ENCODE measurements at places on chromosomes 5 and 9.

GRCh38 chr9:88651682-88652633, 117.0 kb downstream of the NXNL2 start:
- DNase-seq, result peak; percentile 83

DNA sequence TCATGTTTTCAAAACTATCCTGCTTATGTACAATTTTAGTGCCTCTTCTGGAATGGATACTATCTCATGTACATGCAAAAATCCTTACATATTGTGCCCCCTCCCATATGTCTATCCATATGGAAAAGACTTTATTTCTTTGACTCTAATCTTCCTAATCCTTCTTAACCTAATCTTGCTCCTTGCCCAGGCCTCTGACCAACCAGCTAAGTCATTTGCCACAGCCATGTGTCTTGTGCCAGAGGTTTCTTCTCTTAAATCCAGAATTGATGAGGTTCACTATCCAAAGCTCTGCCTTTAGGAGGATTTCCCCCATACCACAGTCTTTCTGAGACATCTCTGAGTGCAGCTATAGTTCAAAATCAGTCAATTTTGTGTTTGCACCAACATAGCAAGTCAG, 68.9 kb upstream of the RNF180 start:
- DNase-seq, result no peak

- no peak for DNase-seq
Measured at GRCh38 chr5:83567741-83568140, 96.2 kb downstream of the VCAN start.

DNA sequence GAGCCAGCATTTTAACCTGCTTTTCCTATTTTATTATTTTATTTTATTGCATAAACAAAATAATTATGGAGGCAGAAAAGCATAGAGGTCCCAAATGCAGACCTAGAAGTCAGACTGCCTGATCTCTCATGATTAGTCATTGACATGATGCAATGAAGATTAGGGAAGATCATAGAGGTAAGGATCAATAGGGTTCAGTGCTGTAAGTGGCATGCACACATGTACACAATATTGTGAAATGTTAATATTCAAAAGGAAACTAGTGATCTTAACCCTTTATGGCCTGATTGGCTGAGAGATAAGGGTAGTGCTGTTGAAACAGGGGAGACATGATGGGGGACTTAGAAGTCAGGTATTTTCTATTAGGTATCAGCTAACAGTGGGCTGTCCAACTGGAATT, 1.1 kb upstream of the FRRS1L start:
- DNase-seq, result no peak

GRCh38 chr5:160310552-160311295, 1.6 kb downstream of the CCNJL start:
- DNase-seq, result peak; percentile 22

DNA sequence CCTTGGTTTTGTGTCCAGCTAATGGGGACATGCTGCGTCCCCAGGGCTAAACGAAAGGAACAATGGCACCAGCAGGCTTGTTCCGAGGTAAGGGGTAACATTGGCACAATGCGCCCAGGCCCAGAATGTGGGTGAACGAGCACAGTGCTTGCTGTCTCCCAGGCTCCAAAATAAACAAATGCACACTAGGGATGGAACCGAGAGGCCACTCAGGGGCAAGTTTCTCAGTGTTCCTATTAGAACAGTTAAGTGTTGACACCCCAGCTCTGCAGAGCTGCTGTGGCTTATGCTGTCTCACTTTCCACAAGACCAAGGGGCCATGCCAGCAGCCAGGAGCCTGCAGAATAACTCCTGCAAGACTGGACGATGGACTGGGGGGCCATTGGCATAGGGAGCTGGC, 492.4 kb downstream of the GADD45G start:
- DNase-seq, result no peak

DNA sequence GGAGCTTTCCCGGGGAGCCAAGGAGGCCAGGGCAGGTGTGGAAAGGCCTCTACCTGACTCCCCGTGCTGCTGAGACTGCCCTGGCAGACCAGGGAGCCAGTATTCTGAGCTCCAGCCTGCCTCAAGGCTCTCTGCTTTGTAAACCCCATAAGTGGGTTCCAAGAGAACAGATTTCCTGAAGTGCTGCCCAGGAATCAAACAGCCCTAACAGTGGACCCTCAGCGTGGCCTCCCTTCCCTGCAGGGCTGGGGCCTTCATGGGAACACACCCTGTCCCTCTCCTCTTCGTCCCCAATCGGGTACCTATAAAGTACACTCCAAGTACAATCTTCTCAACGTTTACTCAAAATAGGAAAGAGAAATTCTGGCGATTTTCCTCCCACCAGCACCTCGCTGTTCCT, 252.5 kb downstream of the FSTL4 start:
- no peak for DNase-seq

GRCh38 chr9:18473652-18474279, at the start of gene ADAMTSL1:
Gene ADAMTSL1, plus strand, starts transcription at chr9:18474153. Its CDS starts 80 bp downstream, at chr9:18474233.
- DNase-seq, result no peak

GRCh38 chr9:33221568-33221884, 18.4 kb upstream of the SPINK4 start:
- DNase-seq, result no peak

- DNase-seq, result no peak
Measured at GRCh38 chr5:150108711-150109514, 22.6 kb upstream of the CSF1R start.

DNA sequence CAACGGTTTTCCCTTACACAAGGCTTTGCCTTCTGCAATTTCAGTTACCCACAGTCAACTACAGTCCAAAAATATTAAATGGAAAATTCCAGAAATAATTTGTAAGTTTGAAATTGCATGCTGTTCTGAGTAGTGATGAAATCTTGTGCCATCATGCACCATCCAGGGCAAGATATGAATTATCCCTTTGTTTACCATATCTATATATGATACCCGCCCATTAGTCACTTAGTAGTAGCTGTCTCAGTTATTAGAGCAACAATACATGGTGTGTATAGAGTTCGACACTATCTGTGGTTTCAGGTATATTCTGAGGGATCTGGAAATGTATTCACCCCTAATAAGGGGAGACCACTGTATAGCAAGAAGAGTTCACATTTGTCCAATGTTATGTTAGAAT, 29.4 kb downstream of the ERBIN start:
- DNase-seq, result no peak

DNA sequence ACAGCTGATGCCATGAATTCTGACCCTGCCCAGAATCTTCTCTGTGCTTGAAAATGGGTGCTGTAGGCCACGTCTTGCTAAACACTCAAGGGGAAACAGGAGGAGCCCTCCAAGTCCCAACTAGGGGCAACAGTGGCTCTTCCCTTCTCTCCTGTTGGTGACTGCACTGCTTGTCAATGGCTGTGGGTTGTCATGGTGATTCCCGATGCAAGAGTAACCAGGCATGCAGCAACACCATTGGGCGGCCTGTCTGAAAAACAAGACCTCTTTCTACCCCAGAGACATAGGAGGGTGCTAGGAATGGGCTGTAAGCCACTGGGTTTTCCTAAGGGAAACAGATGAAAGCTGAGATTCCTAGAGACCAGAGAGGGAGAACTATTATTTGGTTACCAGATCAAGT, 201.7 kb upstream of the PANK3 start:
- no peak for DNase-seq

GRCh38 chr9:131442351-131442750, 48.5 kb downstream of the PRRC2B start:
- no peak for DNase-seq

DNA sequence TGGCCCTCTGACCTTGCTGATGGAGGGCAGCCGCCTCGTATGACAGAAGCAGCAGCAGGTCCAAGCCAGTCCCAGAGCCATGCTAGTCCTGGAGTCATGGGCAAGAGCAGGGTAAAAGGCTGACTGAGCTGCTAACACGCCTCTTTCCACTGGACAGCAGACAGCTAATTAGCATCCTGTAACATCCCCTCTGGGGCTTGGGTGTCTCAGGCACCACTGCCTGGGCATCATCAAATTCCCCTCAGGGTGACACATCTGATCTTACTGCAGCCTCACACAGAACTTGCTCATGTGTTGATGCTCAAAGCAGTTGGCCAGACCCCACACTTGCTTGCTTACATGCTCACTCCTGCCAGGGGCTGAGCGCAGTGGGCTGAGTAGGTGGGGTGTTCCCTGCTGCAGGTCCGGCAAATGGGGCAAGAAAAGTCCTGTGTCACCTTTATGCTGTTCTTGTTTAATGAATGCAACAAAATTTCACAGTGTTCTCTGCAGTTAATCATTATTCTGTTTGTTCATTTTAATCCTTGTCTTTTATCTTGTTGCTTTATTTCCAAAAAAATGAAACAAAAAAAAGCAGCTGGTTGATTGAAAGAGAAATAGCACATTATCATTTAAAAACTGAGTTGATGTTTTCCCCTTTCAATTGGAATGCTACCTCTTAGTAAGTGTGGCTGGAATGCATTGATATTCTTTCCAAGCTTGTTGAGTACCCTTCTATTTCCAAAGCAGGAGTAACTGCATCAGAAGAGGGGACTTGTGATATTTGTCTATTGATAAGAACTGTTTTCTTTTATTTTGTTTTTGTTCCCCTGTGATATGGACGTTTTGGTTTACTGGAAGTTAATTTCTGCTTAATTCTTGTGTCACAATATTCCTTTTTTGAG, 254.1 kb downstream of the CDH18 start:
- no peak for DNase-seq
